ENCODE measurements at places on chromosomes 5 and 9. TPM values are rescaled to one million over a fixed set of nuclear protein-coding genes. Genes with fewer than 3 reads are reported as not detected.

GRCh38 chr5:52864884-52865283, 77.2 kb downstream of the ITGA1 start:
- DNase-seq = peak; percentile 29

DNA sequence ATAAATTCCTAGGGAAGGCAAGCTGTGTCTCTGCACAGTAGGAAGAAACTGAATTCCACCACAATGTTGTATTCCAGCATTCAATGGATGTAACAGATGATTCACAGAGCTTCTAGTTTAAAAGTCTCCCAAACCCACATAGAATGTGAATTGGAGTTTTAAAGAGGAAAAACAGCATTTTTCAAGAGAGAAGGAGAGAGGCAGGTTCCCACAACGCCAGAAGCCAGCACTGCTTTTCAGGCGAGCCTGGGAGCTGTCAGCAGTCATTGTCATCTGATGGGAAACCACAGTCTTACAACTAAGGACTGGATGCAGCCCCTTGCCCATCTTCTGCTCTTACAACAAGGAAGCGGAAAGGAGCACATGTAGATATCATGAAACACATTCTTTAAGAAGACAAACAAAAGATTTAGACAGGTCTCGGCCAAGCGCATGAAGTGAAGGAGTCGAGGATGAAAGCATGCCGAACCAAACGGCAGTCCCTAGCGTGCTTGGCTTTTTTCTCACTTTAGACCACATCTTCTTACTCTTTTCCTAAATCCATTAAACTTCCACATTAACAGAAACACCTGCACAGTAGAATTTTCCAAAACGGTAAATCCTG, 638 bp downstream of the DIRAS2 start:
- DNase-seq = peak; percentile 23

DNA sequence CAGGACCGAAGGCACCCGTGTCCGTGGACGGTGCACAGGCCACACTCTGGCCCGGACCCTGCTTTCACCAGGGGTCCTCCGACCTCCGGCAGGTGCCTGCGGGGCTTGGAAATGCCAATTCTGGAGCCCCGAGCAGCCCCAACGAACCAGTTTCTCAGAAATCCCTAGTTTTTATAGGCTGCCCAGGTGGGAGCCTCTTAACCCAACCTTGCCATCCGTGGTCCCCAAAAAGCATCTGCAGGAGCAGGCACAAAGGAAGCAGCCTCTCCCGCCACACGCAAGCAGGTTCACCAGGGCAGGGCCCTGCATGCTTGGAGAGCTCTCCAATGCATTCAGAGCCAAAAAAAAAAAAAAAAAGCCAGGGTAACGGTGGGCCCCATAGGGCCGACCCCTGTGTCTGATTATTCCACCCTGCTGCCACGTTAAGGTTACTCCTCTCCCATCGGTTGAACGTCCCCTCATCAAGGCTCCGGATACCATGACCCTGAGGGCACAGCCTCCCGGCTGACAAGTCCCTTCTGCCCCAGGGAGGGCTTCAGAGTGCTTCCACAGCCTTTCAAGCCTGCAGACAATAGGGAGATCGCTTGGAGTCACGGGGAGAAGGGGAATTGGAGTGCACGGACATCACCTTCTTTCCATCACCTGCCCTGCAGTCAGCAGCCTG, 796 bp upstream of the TPRN start:
- no peak for DNase-seq

GRCh38 chr5:32834251-32834650, 123.1 kb downstream of the NPR3 start:
- no peak for DNase-seq

ZNF879 gene
- 5.7 TPM for total RNA-seq

TMEM174 gene
- not detected for total RNA-seq

DNA sequence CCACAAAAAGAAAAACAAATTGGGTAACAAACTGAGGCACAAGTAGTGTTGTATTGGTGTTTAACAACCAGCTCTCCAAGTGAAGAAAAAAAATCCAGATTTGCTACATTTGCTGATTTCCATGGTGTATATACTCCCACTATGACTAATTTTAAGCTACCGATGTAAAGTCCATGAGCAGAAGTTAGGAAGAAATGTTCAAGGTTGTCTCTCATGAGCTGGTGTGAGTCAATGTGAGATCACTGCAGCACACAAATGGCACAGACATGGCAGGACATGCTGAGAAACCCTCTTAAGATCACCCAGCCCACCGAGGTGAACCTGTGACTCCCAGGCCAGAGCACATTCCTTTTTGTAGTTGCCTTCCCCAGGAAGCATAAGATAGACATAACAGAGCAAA, 36.2 kb downstream of the SLC44A1 start:
- DNase-seq = no peak

DNA sequence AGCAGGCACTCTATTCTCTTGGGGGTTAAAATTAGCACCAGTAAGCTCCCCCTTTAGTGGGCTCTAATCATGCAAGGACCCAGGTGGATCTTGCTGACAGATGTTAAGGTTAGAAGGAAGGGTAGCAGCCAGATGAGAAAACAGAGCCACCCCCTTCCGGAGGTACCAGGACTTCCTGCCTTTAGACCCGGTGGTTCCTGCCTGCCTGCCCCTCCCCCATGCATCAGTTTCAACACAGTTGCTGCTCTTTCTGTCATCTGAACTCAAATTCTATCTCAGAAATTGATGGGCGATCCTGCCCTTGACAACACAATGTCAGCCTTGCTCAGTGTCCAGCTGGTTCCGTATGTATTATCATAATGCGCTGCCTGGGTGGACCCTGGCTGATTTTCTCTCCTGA, 287.3 kb downstream of the EBF1 start:
- no peak for DNase-seq

GRCh38 chr9:107467416-107467815, 22.2 kb downstream of the KLF4 start:
- DNase-seq = no peak

GRCh38 chr9:78510035-78510434, 213.1 kb downstream of the PSAT1 start:
- no peak for DNase-seq

SPATA9 gene
- not detected for total RNA-seq

GRCh38 chr5:43456556-43456955, 27.1 kb downstream of the TMEM267 start:
- DNase-seq = no peak

DNA sequence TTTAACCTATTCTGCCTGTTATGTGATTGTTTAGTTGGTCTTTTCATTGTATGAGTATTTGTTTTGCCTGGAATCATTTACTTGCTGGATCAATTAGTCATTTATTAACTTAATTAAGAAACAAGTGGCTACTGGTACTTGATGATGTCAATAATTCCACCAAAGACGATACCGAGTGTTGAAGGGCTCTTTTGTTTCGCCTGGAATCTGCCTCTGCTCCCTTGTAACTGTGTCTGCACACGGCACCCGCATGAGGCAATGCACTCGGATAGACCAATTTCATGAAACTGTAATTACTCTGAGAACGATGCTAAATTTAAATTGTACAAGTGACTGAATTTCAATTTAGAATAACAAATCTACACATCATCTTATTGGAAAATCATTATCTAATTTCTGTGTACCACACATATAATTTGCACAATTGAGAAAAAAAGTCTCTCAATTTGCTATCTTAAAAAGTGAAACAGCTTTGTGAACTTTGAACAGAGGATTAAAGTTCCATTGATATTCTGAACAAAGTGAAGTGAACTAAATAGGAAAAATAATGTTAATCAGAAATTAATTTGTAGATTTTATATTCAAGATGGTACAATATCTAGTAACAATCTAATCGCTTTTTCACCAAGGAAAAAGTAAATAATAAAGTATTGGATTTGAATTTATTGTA, 143.2 kb downstream of the CTNND2 start:
- no peak for DNase-seq

VPS13A gene
- total RNA-seq = 68.7 TPM

DNA sequence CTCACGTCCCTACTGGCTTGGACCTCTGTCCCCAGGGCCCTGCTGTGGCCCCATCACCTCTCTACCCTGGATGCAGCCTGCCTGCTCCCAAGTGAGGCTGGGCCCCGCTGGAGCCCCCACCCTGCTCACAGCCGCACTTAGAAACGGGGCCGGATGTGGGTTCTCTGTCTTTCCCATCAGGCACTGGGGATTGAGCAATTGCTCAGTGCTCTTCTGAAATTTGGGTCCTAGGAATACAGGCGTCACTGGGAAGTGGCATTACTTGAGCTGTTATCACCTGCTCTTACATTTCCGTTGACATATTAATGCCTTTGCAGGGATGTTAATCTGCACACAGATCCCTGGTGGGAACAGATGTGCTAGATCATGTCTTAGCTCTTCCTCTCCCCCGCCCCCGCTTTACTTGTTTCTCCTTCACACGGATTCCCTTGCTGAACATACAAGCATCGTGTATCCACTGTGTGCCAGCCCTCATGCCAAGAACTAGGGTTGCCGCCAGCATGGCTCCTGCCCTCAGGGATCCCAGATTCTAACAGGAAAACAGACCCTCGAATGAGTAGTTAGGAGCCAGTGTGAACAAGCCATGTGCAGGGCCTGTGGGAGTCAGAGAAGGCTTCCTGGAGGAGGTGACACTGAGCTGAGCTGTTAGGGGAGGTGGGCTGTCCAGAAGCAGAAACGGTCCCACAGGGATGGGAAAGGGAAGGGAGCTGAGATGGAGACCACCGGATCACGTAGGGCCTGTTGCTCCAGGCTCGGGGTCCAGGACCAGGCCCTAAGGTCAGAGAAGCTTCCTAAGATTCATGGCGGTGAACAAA, 65.1 kb downstream of the NEK6 start:
- peak; percentile 45 for DNase-seq

DNA sequence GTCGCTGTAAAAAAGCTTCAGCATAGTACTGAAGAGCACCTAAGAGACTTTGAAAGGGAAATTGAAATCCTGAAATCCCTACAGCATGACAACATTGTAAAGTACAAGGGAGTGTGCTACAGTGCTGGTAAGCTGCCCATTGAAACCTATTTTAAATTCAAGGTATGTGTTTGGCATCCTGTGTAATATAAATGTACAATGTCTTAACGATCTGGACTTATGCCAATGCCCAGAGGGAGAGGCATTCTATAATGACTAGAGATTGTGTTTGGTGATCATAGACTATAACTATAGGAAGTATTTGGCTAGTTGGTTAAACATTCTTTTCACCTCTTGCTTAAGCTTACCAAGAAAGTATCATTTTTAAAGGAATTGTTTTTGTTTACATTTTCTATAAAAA, 95.7 kb downstream of the INSL6 start:
- no peak for DNase-seq

STK10 gene
- total RNA-seq = 14.9 TPM

C9orf153 gene
- not detected for total RNA-seq

LCN6 gene
- not detected for total RNA-seq

GRCh38 chr5:108867656-108868055, 120.0 kb downstream of the FER start:
- DNase-seq = no peak

Measured in tongue (tissue), 3 donors.